ENCODE measurements at places on chromosomes 6 and 20. TPM values are rescaled to one million over a fixed set of nuclear protein-coding genes. Genes with fewer than 3 reads are reported as not detected.

Gene ADGB
- total RNA-seq = 0.12 TPM

Gene TBC1D20
- total RNA-seq = 30.1 TPM

Gene GSTA2
- not detected for total RNA-seq

Gene F13A1
- 58.4 TPM for total RNA-seq

Gene OTOR
- not detected for total RNA-seq

Gene NKX2-4
- not detected for total RNA-seq

Gene CRIP3
- total RNA-seq = 2.6 TPM

Gene FAM83D
- 14.1 TPM for total RNA-seq

Gene INSM1
- total RNA-seq = not detected

Gene VGLL2
- 3.4 TPM for total RNA-seq

Gene PGC
- total RNA-seq = 0.18 TPM

Gene OR2H2
- not detected for total RNA-seq

Gene PDE7B
- 13.0 TPM for total RNA-seq

Gene RAD21L1
- total RNA-seq = not detected

Gene C2
- total RNA-seq = 7.1 TPM

Gene ZC3H12D
- total RNA-seq = 1.3 TPM

Data from metanephros (tissue), 2 donors.